HTR-8/SVneo (cell line): ENCODE measurements at places on chromosomes 7 and 10.

- DNase-seq: no peak
Observed at GRCh38 chr7:107503687-107504086, 33.8 kb downstream of the GPR22 start.

DNA sequence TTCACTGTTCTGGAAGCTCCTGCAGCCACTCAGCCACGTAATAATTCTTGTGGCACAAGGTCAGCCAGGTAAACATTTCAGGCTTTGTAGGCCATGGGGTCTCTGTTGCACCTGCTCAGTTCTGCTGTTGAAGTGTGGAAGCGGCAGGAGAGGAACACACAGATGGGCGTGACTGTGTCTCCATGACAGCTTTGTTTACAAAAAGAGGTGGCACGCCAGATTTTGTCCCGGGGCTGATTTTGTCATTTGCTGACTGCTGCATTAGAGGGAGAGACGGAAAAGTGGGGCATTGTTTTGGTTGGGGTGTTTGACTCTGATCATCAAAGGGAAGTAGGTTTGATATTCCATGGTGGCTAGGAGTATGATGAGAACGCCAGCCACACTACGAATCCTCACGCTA is 103.1 kb downstream of the PRKAG2 start:
- DNase-seq: no peak

DNA sequence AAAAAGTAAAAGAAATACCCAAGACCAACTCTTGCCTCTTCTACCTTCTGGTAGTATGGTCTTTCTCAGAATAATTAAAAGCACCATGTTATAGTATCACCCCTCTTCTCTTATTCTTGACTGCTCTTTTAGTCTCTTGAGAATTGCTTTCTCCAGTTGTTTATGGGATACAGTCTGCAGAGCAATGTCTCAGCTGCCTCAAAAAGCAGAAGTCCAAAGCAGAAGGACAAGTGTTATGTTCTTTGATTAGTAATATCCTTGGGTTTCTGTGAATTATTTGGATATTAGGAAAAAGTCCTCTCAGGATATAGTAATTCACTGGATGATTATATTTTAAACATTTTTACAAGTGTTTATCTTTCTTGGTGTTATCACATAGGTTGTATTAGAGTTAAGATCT is 7.4 kb downstream of the TAS2R41 start:
- DNase-seq: no peak

GRCh38 chr10:35784751-35785150 is 142.7 kb upstream of the FZD8 start:
- no peak for DNase-seq

GRCh38 chr7:132653366-132653930 is 77.2 kb upstream of the PLXNA4 start:
- DNase-seq: no peak

DNA sequence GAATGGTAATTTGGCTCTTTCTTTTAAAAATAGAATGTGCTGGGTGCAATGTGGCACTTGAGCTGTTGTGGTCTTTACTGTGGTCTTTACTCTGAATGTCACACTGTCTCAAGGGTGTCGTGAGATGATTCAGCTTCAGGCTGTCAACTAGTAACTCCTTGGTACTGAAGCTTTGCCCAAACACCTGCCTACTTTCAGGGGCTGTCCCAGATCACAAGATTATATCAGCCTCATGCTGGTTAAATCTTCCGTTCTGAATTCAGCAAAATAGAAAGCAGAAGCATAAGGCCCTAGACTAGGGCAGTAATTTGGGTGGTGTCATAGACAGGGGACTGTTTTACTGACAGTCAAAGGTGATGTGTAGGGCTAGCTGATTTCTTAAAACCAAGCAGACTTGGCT is 110.9 kb downstream of the BAMBI start:
- no peak for DNase-seq

DNA sequence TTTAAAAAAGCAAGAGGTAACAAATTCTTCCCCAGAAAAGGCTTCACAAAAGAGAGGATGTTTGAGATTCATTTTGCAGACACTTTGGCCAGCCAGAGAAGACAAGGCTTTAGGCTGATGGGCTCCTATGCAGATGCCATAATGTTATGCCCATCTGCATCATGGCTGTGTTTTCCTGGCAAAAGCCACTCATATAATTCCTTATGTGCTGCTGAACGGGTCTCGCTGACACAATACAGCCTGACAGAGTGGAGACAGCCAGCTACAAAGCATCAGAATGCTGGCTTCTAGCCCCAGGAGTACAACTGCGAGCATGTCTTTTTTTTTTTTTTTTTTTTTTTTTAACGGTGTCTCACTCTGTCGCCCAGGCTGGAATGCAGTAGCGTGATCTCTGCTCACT is 1157.4 kb upstream of the AUTS2 start:
- DNase-seq: no peak

DNA sequence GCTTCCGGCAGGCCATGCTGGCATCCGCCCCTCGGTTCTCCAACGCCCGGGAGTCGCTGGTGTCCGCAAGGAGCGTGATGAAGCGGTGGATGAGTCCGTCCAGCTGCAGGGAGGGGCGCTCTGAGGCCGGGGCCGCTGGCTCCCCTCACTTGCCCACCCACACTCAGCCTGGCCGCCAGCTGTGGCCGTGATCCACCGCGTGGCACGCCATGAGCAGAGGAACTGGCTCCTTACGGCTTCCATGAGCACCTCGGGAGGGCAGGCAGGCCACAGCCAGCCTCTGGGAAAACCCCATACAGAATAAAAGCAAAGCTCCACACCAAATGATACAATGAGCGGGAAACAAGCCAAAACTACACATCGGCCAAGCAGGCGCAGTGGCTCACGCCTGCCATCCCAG is 15.5 kb upstream of the MICALL2 start:
- no peak for DNase-seq

GRCh38 chr10:11042357-11042756 is 24.7 kb downstream of the CELF2 start:
- no peak for DNase-seq
